ENCODE measurements at places on chromosomes 2 and 18. TPM values are rescaled to one million over a fixed set of nuclear protein-coding genes. Genes with fewer than 3 reads are reported as not detected.

- no peak for DNase-seq
These were observed 73.8 kb downstream of the TRABD2A start for GRCh38 chr2:84807063-84807485.

GRCh38 chr2:220893411-220893810 lies 678.7 kb downstream of the EPHA4 start:
- DNase-seq, result no peak

UGT1A7 gene
- not detected for polyA plus RNA-seq

RAB6C gene
- polyA plus RNA-seq, result 0.92 TPM

DNA sequence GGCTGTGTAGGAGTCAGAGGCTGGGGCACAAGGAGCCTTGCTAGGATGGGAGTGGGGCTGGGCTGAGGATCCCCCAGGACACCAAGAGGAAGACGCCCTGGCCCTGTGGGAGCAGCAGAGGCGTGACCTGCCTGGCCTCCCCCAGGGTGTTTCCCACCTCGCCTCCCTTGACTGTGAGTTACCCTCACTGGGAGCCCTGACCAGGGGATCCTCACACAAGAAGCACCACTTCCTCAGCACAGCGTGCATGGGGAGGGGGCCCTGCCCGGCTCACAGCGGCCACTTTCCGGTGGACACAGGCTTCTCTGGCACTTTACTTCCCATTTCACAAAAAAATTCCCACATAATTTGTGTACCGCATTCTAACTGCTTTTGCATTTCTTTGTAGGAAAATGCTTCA lies 187.7 kb downstream of the EIPR1 start:
- DNase-seq, result no peak

GRCh38 chr2:62293151-62293489 lies 97.2 kb downstream of the B3GNT2 start:
- no peak for DNase-seq

- no peak for DNase-seq
These were observed 43.9 kb upstream of the TRIB2 start for GRCh38 chr2:12672711-12673315.

MAL gene
- polyA plus RNA-seq, result 291 TPM

DNA sequence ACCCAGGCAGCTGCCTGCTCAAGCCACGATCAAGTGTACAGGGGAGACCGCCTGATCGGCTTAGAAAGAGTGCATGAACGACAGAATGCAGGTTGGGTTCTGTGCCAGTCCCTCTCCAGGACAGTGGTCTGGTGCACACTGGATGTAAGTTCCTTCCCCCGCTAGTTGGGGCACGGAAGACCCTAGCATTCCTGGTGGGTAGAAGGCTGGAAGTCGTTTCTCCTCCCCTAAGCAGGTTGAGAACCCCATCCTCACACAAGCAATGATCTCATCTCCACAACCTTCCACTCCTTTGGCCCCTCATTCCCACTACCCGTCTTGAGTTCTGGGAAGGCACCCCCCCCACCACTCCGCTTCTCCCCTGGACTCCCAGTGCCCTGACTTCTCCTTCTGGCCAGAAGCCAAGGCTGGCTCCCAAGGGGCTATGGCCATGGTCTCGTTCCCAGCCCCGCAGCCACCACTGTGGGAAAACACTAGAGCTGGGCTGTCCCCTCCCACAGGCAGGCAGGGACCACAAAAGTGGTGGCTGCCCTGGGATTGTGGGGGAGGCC lies 1.4 kb upstream of the ANKRD39 start:
- DNase-seq, result no peak

- DNase-seq, result no peak
These were observed 107.9 kb downstream of the KCNF1 start for GRCh38 chr2:11019614-11020013.

GRCh38 chr18:34493099-34493544 lies 217.0 kb upstream of the DTNA start:
- peak; percentile 29 for DNase-seq

DNA sequence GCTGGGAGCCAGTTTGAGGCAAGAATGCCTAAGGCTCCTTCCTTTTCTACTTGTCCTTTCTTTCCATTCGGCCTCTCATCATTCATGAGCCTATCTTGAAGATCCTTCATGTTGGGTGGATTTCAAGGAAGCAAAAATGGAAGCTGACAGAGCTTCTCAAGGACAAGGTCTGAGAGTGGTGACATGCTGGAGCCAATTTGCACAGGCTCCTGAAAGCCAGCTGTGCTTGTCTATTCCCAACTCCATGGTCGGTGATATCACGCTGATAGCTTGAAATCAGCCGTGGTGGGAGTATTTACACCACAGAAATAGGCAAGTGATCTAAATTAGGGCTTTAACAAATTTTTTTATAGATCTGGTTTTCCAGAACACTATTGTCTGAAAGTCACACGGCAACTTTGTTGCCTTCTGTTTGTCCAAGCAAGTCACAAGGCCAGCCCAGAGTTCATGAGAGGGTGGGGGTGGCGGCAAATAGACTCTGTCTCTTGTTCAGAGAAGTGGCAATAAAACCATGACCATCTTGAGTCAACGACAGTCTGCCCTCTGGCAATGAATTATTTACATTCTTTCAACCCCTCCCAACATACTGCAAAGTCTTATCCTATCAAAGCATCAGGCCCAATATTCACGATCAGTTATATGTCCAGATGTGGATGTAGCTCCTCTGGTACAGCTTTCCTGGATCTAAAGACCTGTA lies 49.9 kb upstream of the SLC35F5 start:
- no peak for DNase-seq
